ENCODE measurements at places on chromosomes 7 and 10. TPM values are rescaled to one million over a fixed set of nuclear protein-coding genes. Genes with fewer than 3 reads are reported as not detected.

GRCh38 chr7:130926001-130926691, 192.1 kb upstream of the KLF14 start:
- H3K36me3 ChIP-seq, result peaks cover 6% of the 10 kb centered on the region
- H3K4me1 ChIP-seq, result peaks cover 99% of the 10 kb centered on the region
- no peaks in the 10 kb centered on the region for H3K27me3 ChIP-seq
- H3K27ac ChIP-seq, result no peak overlapping the region
- DNase-seq, result no peak

DNA sequence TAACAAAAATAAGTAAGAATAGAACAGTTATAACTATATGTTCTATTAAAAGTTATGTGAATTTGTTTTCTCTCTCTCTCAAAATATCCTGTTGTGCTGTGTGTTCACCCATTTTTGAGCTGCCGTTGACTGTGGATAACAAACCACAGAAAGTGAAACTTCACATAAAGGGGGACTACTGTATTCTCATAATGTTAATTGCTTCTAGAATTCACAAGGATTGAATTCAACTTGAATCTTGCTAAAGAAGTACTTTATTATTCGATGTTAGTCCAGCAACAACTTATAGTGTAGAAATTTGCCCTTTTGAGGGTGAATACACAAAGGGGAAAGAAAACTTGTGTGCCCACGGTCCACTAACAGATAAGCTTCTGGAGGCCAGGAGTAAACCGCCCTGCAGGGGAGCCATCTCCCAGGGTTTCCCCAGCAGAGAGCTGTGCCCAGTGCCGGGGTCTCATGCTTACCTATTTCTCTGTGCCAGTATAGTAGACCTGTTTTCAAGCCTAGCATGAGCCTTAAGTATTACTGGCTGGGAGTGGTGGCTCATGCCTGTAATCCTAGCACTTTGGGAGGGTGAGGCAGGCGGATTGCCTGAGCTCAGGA, 87.1 kb downstream of the KAT6B start:
- H3K4me1 ChIP-seq, result peaks cover 7% of the 10 kb centered on the region
- no peaks in the 10 kb centered on the region for H3K27me3 ChIP-seq
- no peak overlapping the region for H3K27ac ChIP-seq
- DNase-seq, result no peak
- H3K4me3 ChIP-seq, result no peak overlapping the region
- no peaks in the 10 kb centered on the region for H3K36me3 ChIP-seq

DNA sequence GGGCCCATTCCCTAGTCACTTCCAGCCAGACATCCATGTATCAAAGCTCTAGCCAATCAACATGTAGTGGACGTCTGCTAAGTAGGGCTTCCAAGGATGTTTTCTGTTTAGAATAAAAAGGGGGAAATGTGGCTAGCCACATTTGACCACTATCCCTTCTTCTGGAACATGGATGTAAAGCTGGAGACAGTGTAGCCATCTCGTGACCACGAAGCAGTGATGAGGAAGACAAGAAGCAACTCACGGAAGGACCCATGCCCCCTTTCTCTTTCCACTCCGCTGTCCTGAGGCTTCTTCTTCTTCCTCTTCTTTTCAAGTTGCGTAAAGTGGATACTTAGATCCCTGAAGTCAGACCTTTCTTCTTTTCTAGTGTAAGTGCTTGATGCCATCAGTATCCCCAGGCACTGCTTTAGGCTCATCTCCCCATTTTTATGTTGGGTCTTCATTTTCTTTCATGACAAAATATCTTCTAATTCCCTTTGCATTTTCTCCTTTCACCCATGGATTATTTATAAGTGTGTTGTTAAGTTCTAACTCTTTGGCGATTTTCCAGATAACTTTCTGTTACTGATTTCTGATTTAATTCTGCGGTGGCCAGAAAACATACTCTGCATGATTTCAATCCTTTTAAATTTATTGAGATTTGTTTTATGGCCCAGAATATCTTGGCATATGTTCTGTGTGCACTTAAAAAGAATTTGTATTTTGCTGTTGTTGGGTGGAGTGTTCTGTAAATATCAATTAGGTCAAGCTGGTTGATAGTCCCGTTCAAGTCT, 594.5 kb downstream of the SDK1 start:
- no peaks in the 10 kb centered on the region for H3K4me1 ChIP-seq
- no peak overlapping the region for H3K27ac ChIP-seq
- no peak overlapping the region for H3K4me3 ChIP-seq
- no peaks in the 10 kb centered on the region for H3K36me3 ChIP-seq

DNA sequence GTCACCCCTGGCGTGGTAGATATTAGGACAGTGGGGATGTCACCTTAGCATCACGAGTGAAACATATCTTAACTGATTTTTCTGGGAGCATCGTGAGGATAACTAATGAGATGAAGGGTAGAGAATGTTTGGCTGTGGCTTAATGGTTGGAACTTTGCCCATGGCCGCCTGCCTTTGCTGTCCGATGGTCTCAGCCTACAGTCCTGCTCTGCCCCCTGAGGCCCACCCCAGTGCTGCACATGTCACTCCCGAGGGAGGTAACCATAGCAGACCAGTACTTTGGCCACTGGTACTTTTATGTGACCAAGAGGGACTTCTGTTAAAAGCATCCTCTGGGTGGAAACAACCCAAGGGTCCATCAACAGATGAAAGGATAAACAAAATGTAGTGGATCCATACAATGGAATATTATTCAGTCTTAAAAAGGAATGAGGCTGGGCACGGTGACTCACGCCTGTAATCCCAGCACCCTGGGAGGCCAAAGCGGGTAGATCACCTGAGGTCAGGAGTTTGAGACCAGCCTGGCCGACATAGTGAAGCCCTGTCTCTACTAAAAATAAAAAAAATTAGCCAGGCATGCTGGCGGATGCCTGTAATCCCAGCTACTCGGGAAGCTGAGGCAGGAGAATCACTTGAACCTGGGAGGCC, 58.4 kb downstream of the TACR2 start:
- H3K4me3 ChIP-seq, result no peak overlapping the region
- H3K27me3 ChIP-seq, result no peaks in the 10 kb centered on the region
- H3K27ac ChIP-seq, result no peak overlapping the region

The PLAU gene
- total RNA-seq, result 9.8 TPM

The LRRC61 gene
- total RNA-seq, result 4.6 TPM

Data from heart left ventricle (tissue), 16 donors.